NCI-H187 (cell line): ENCODE measurements at places on chromosomes 16 and 17.

DNA sequence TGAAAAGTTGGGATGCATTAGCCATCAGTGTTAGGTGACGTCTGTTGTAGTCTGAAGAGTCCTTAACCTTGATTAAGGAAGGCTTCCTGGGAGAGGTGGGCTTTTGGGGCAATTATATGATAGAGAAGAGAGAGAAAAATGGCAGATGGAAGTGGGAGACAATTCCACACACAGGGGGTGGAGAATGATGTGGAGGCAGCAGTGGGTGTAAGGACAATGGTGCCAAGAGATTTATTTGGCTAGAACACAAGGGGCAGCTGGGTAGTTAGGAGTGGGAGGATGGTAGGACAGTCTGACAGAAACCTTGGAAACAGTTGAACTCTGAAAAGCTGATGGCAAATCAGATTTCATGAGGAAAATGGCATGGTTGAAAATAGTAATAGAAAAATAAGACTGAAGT, 10.7 kb upstream of the DUSP14 start:
- no peak for DNase-seq

DNA sequence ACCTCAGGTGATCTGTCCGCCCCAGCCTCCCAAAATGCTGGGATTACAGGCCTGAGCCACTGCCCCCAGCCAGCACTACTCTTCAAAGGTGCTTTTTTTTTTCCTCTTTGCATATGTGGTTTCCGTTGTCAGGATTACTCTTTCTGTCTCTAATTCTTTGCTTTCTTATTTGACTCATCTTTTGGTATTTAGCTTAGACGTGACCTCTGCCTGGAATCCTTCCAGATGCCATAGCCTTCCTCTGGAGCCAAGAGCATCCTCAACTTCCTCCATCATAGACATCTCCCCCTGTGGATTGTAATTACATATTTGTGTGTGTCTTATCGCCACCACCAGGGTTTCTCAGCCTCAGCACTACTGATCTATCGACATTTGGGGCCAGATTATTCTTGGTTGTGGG, 84.4 kb upstream of the XYLT1 start:
- no peak for DNase-seq

GRCh38 chr17:68611353-68612208, 10.4 kb upstream of the FAM20A start:
- DNase-seq: no peak

DNA sequence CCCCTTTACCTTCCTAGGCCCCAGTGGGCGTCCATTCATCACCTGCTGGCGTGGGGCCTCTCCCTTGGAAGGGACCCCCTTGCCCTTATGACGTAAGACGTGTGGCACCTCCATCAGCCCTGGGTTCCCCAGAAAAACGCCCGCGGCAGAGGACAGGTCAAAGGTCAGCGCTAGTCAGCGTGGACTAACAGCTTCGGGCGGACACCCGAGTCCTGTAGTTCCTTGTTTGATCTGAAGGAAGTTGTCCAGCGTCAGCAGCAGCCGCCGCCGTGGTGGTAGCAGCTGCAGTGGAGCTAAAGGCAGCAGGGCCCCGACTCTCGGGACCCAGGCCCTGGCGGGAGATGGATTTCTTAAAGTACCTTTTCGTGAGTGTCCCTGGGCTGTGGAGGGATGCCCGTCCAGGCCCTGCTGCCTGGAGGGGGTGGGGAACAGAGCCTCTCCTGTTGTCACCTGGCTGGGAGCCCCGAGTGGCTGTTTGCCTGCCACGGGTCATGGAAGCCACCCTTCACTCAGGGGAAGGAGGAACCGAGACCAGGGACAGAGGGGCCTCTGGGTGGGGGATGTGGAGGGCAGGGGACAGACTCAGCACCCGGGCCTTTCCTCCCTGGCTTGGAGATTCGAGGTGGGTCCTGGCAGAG, 123.6 kb downstream of the OR1D5 start:
- DNase-seq: no peak

DNA sequence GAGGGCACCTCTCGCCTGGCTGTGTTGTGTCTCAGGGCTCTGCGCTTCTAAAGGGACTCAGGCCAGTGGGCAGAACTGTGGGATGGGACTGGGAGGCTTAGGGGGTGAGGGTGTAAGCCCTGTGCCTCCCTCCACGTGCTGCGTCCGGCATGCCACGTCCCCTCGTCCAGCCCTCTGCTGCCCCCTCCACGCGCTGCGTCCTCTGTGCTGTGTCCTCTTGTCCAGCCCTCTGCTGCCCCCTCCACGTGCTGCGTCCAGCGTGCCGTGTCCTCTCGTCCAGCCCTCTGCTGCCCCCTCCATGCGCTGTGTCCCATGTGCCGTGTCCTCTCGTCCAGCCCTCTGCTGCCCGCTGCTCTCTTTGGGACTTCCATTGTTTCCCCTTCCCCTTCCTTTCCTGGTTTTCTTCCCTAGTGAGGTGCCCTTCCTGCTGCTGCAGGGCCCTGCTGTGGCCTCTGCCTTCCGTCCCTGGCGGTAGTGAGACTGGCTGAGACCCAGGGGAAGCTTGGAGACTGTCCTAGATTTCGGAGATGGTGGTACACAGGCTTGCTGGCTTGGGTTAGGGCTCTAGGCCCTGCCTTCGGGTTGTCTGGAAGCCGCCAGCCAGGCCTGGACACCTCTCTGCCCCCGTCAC, 6.4 kb upstream of the ZNF750 start:
- no peak for DNase-seq

- DNase-seq: no peak
These were observed 18.9 kb upstream of the P2RX1 start for GRCh38 chr17:3935140-3935542.

DNA sequence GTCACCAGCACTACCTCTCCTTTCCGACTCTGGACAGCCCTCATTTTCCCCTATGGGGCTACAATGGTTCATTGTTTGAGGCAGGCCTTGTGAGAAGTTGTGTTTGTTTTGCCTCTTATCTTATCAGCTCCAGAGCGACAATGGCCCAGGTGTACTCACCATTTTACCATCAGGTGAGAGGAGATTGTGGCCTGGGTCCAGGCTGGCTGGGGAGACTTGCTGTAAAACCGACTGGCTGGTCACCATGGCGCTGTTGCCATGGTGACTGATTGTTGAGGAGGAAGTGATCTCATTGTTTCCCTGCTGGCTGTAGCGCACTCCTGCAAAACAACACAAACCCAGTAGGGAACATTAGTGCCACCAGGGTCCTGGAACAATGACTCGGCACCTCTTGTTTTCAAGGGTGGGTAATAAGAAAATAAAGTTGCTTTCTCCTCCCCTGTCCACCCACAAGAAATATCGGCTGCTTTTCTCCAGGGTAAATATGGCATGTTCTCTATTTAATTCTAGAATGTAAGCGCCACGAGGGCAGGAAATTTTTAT, 34.4 kb downstream of the HNF1B start:
- peak; percentile 40 for DNase-seq

DNA sequence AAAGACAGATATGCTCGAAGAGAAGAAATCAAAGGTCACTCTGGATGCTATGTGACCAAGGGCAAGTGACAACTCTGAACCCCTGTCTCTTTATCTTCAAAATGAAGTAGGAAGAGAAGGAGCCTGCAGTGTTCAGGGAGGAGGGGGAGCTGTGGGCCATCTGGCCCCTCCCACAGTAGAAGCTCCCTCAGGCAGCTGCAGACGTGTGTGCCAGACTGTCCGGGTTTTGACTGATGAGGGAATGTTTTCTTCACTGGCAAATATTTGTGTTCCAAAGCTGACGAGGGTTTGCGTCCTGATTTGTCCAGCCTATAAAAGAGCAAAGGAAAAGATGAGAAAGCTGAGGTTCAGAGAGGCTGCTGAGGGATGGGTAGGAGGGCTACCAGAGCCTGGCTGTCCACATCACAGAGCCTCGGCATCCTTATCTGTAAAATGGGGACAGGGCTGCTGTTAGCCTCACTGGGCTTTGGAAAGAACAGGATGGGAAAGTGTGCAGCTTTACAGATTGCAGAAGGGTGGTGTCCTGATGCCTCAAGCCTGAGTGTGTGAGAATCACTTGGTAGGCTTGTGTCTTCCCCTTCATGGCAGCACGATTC, 1.8 kb upstream of the GINS2 start:
- no peak for DNase-seq

- DNase-seq: no peak
These were observed 8.3 kb upstream of the MPHOSPH6 start for GRCh38 chr16:82178352-82178751.

DNA sequence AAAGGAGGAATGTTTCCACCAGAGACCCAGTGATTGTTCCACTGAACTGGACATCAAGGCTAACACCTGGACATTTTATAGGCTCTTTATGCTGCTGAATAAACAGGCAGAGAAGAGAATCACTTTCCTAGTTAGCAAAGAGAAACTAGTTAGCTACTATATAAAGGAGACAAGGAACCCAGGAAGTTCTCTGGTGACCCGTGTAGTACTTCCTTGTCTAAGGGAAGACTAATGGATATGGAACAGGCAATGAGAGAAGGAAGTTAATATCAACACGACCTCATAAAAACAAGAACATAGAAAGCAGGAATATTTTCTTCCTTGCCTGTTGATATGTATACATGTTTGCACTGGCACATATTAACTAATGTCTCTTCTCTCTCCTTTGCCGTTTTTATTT, 30.8 kb upstream of the RPL38 start:
- DNase-seq: no peak

DNA sequence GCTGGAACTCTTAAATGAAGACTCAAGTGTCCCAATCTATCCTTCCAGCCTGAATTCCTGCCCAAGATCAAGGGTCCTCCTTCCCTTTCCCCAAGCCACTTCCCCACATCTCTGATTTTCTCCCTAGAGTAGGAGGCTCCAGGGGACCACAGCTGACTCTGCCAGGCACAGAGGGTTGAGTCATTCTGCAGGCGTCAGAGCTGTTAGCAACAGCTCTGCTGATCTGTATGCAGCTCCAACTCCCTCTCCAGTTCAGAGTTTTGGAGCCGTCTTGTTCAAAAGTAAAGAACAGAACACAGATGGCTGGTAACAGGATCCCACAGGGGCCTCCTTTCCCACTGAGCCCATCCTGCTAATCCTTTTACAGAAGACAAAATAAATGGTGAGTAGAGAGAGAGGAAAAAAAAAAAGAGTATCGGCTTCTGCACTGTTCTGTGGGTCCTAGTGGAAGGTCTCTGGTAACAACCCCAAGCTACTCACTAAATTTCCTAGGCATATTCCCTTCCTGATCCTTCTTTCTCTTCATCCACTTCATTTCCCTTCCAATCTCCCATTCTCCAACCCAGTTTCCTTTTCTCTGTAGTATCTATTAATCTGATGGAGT, 13.4 kb upstream of the TAOK1 start:
- no peak for DNase-seq

DNA sequence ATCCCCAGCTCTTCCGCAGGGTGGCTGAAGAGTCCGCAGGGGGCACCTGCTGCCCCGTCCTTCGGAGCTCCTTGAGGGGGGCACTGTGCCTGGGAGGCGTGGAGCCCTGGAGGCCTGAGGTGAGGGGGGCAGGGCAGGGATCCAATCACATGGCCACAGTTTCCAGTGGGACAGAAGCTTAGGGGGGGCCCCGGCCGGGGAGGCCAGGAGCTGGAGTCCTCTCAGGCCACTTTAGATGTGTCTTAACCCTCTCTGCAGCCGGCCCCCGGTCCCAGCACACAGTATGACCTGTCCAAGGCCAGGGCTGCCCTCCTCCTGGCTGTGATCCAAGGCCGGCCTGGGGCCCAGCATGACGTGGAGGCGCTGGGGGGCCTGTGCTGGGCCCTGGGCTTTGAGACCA, 10.8 kb downstream of the ZNF213 start:
- no peak for DNase-seq

- no peak for DNase-seq
These were observed 97.9 kb downstream of the IRF8 start for GRCh38 chr16:85996843-85997242.

GRCh38 chr17:1907909-1908698, 78.3 kb downstream of the RPA1 start:
- no peak for DNase-seq

GRCh38 chr17:74272731-74273201, 1.3 kb upstream of the DNAI2 start:
- no peak for DNase-seq

DNA sequence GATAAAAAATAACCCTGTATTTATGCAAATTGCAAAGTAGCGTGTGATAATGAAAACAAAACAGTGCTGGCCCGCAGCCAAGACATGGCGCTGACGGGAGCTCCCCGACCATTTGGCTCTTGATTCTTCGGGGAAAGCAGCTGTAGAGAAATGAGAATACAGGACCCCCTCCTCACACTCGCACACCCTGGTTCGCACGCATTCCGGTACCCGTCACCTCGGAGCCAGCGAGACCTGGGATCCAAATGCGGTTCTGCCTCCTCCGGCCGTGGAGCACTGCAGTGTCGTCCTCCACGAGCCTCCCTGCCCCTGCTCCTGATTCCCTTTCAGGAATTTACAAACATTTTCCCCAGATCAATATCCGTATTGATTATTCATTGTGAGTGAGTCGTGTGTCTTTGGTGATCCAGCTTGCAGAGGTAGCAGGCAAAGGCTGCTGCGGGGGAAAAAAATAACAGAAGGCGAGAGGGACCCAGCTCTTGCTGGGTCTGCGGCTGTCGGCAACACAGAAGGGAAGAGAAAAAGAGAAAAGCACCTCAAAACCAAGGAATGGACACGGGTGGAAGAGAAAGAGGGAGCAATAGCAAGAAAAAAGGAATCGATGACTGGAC, 184.1 kb upstream of the ZFHX3 start:
- DNase-seq: no peak

DNA sequence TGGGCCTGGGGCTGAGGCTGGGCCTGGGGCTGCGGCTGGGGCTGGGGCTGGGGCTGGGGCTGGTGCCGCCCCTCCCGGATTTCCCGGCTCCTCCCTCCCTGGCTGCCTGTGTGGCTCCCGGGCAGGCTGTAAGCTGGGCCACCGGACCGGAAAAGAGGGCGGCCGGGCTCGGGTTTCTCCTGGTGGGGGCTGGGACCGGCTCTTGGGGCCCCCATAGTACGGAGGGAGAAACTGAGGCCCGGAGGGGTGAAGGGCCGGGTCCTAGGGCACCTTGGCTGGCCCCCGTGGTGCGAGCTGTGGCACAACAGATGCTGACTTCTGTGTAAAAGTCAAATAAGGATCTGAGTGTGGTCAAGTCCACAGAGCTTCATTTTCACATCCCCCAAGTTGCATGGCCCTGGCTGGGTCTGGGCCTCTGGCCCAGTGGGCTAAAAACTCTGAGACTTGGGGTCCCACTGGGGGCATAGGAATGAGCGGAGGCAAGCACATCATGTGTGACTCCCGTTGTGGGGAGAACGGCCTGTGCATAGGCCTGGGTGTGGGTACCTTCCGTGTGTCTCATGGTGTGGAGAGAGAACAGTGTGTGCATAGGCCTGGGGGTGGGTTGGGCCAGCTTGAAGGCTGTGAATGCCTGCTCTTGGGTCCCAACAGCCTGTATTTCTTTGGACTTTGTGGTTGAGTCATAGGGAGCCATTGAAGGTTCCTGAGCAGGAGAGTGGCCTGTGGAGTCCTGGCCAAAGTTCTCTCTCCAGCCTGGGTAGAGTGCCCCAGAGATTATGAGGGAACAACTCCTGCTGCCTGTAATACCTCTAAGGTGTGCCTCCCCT, 123.9 kb upstream of the CIBAR2 start:
- DNase-seq: no peak
